ENCODE measurements at places on chromosomes 4 and X. TPM values are rescaled to one million over a fixed set of nuclear protein-coding genes. Genes with fewer than 3 reads are reported as not detected.

GRCh38 chr4:102503301-102503746 is 2.2 kb downstream of the NFKB1 start:
- H3K27me3 ChIP-seq: no peaks in the 10 kb centered on the region
- H3K4me1 ChIP-seq: peaks cover 38% of the 10 kb centered on the region
- H3K27ac ChIP-seq: peak overlapping the region; percentile 95
- H3K4me3 ChIP-seq: peak overlapping the region; percentile 94

GRCh38 chrX:10110984-10111363 is 45.8 kb upstream of the CLCN4 start:
- H3K27me3 ChIP-seq: no peaks in the 10 kb centered on the region
- H3K4me1 ChIP-seq: peaks cover 62% of the 10 kb centered on the region
- H3K36me3 ChIP-seq: peaks cover 1% of the 10 kb centered on the region
- peak overlapping the region; percentile 69 for H3K4me3 ChIP-seq

Gene UCHL1
- total RNA-seq: 1.1 TPM

DNA sequence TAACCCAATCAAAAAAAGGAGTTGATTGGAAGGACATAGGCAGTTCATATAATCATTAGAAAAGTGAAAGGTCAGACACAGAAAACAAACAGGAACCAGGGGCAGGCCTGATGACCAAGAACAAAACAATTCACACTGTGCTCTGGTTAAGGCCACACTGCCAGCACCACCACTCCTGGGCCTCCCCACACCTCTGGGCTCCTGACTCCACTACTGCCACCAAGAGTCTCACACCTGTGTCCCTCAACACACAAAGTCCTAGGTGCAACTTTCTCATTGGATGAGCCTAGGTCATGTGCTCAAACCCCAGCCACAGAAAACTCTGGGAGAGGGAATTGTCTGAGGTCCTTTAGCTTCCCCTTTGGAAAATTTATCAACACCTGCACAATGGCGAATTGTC is 11.1 kb upstream of the FAM9C start:
- H3K4me3 ChIP-seq: no peak overlapping the region
- H3K27ac ChIP-seq: peak overlapping the region; percentile 35
- H3K27me3 ChIP-seq: no peaks in the 10 kb centered on the region
- H3K36me3 ChIP-seq: no peaks in the 10 kb centered on the region
- DNase-seq: peak; percentile 18

- peaks cover 16% of the 10 kb centered on the region for H3K4me1 ChIP-seq
- peak overlapping the region; percentile 56 for H3K27ac ChIP-seq
- no peak for DNase-seq
- H3K27me3 ChIP-seq: peaks cover 7% of the 10 kb centered on the region
- no peak overlapping the region for H3K4me3 ChIP-seq
- no peaks in the 10 kb centered on the region for H3K36me3 ChIP-seq
Observed at GRCh38 chr4:121272526-121272925, 108.3 kb downstream of the QRFPR start.

GRCh38 chr4:181549576-181550188 is 693.5 kb upstream of the TENM3 start:
- no peaks in the 10 kb centered on the region for H3K36me3 ChIP-seq
- H3K27me3 ChIP-seq: no peaks in the 10 kb centered on the region
- no peak overlapping the region for H3K4me3 ChIP-seq
- no peak overlapping the region for H3K27ac ChIP-seq
- H3K4me1 ChIP-seq: no peaks in the 10 kb centered on the region

- DNase-seq: no peak
- H3K27ac ChIP-seq: no peak overlapping the region
- peaks cover 26% of the 10 kb centered on the region for H3K4me1 ChIP-seq
Observed at GRCh38 chr4:112508356-112508755, 7.6 kb downstream of the NEUROG2 start.

Gene NFKB1
- total RNA-seq: 133 TPM

DNA sequence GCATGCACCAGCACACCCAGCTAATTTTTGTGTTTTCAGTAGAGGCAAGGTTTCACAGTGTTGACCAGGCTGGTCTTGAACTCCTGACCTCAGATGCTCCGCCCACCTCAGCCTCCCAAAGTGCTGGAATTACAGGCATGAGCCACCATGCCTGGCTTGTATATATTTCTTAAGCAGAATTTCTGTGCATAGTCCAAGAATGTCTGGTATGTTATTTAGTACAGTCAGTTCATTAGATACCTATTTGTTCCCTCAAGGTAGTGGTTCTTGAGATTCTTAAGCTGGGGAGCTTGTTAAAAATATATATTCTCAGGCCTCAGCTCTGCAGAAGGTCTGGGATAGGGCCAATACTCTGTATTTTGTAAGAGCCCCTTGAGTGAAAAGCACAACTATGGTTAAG is 4.6 kb upstream of the SERTM2 start:
- H3K27me3 ChIP-seq: peaks cover 3% of the 10 kb centered on the region
- H3K36me3 ChIP-seq: no peaks in the 10 kb centered on the region
- H3K4me3 ChIP-seq: no peak overlapping the region
- no peak for DNase-seq
- no peak overlapping the region for H3K27ac ChIP-seq
- no peaks in the 10 kb centered on the region for H3K4me1 ChIP-seq

GRCh38 chrX:48043056-48043455 is 28.4 kb downstream of the ZNF630 start:
- H3K27ac ChIP-seq: no peak overlapping the region
- peaks cover 1% of the 10 kb centered on the region for H3K36me3 ChIP-seq
- no peak for DNase-seq
- no peaks in the 10 kb centered on the region for H3K27me3 ChIP-seq
- no peaks in the 10 kb centered on the region for H3K4me1 ChIP-seq
- H3K4me3 ChIP-seq: no peak overlapping the region

DNA sequence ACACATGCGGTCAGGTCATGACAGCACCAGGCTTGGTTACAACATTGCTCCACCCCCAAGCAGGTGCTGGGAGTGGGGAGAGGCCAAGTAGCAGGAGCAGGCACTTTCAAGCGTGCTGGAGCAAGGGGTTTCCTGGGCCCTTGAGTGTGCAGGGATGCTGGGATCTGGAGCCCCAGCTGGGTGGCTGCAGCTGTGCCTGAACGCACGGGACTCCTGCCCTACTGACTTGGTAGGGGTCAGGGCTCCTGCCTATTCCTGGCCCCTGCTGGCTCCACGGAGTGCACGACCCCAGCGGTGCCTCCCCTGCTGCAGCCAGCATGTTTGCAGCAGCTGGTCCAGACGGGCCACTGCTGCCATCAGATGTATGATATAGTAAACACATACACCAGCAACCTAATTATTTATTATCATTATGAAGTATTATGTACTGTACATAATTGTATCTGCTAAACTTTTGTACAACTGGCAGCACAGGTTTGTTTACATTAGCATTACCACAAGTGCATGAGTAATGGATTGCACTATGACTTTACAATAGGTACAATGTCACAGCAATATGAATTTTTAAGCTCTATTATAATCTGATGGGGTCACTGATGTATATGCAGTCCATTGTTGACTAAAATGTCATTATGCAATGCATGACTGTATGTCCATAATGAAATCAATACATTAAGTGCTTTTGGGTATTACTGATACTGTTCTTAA is 620.6 kb downstream of the RAPGEF2 start:
- H3K4me1 ChIP-seq: no peaks in the 10 kb centered on the region
- no peak overlapping the region for H3K4me3 ChIP-seq
- DNase-seq: no peak
- H3K27me3 ChIP-seq: no peaks in the 10 kb centered on the region
- no peaks in the 10 kb centered on the region for H3K36me3 ChIP-seq
- no peak overlapping the region for H3K27ac ChIP-seq

- DNase-seq: no peak
- no peak overlapping the region for H3K4me3 ChIP-seq
- no peaks in the 10 kb centered on the region for H3K4me1 ChIP-seq
- peaks cover 5% of the 10 kb centered on the region for H3K36me3 ChIP-seq
- no peaks in the 10 kb centered on the region for H3K27me3 ChIP-seq
Observed at GRCh38 chr4:55458164-55458563, 62.4 kb downstream of the TMEM165 start.

GRCh38 chrX:29652484-29652883 is 562.9 kb upstream of the MAGEB2 start:
- H3K27me3 ChIP-seq: no peaks in the 10 kb centered on the region
- H3K27ac ChIP-seq: no peak overlapping the region
- H3K4me1 ChIP-seq: no peaks in the 10 kb centered on the region
- no peak overlapping the region for H3K4me3 ChIP-seq
- no peak for DNase-seq
- H3K36me3 ChIP-seq: no peaks in the 10 kb centered on the region

Gene ZNF330
- total RNA-seq: 62.6 TPM

GRCh38 chr4:165299399-165300060 is 27.9 kb upstream of the MSMO1 start:
- no peak overlapping the region for H3K27ac ChIP-seq
- H3K4me1 ChIP-seq: peaks cover 22% of the 10 kb centered on the region
- no peak overlapping the region for H3K4me3 ChIP-seq
- H3K27me3 ChIP-seq: no peaks in the 10 kb centered on the region
- DNase-seq: no peak
- peaks cover 27% of the 10 kb centered on the region for H3K36me3 ChIP-seq
